Dermis microvascular lymphatic vessel endothelial cell (primary cell): ENCODE measurements at places on chromosomes 7 and 10. TPM values are rescaled to one million over a fixed set of nuclear protein-coding genes. Genes with fewer than 3 reads are reported as not detected.

The TFEC gene
- total RNA-seq: 0.89 and 0.90 TPM in 2 replicates

The ANKRD16 gene
- 4.5 and 5.7 TPM in 2 replicates for total RNA-seq

The TMEM139 gene
- total RNA-seq: not detected in 2 replicates

The CALY gene
- total RNA-seq: not detected in 2 replicates

The RHOBTB1 gene
- total RNA-seq: 31.3 and 38.4 TPM in 2 replicates

The AGBL3 gene
- 0.51 and 1.0 TPM in 2 replicates for total RNA-seq

The SGCE gene
- 59.6 and 85.8 TPM in 2 replicates for total RNA-seq

The SPDYE5 gene
- total RNA-seq: under 0.01 TPM in 1 of 2 replicates, not detected in the other

The GPRIN2 gene
- not detected in 2 replicates for total RNA-seq

- no peak for DNase-seq
Observed at GRCh38 chr10:95291365-95292039, 699 bp upstream of the PDLIM1 start.

- no peak for DNase-seq
Observed at GRCh38 chr10:63280386-63280785, 147.3 kb downstream of the NRBF2 start.

DNA sequence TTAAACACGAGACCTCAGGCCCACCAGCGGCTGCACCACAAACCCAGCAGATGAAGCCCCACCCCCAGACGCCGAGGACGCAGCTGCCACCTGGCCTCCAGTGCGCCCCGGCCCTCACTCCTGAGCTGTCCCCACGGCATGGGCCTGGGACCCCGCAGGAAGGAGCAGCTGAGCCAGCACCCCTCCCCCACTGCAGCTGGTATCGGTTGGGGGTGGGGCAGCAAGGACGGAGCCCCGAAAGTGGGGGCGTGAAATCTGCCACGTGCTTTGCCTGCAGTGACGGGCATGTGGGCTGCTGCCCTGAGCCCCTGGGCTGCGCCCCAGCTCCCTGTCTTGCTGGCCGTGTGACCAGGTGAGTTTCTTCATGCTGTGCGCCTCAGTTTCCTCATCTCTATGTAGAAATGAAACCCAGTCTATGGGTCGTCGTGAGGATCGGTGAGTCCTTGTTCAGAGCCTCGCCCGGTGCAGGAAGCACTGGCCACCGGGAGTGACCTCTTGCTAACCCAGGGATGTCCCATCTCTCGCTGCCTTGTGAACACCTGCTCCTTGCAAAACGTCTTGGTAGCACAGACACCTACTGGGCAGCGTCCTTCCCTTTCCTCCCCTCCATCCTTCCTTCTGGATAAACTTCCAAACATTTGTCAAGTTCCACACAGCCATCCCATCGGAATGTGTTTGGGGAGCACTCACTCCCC lies 32.0 kb downstream of the CFAP46 start:
- DNase-seq: no peak

GRCh38 chr7:113217314-113217713 lies 99.0 kb upstream of the SMIM30 start:
- DNase-seq: no peak

DNA sequence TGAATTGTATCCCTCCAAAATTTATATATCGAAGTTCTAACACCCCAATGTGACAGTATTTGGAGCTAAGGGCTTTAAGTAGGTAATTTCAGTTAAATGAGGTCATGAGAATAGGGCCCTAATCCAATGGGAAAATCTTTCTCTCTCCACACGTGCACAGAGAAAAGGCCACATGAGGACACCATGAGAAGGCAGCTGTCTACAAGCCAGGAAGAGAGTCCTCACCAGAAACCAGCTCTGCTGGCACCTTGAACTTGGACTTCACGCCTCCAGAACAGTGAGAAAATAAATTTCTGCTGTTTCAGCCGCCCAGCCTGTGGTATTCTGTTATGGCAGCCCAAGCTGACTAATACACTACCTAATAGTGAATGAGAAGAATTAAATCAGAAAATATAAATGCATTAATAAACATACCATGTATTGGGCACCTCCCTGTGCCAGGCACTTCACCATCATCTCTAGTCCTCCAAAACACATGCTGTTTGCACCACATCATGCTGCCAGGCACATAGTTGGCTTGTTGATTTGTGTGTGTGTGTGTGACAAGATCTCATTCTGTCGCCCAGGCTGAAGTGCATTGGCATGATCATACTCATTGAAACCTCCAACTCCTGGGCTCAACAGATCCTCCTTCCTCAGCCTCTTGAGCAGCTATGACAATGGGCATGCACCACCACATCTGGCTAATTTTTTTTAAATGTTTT lies 9.1 kb upstream of the TOMM7 start:
- no peak for DNase-seq

- DNase-seq: no peak
Observed at GRCh38 chr7:42587806-42588205, 324.1 kb downstream of the C7orf25 start.

DNA sequence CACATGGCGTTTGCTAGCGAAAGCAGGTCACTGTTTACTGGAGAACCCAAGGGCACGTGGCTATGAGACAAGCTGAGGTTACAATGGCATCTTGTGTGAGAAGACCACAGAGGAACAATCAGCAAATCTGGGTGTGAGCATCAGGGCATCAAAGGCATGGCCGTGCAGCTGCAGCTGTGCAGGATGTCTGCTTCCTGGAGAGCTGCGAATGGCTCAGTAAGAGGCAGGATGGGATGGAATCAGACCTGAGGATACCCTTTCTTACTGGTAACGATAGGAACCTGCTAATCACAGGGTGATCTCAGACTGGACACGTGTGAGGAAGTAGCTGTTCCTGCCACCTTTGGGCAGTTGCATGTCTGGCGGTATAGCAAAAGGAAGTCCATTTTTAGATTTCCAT lies 119.5 kb downstream of the RNF216 start:
- peak; percentile 98 for DNase-seq

DNA sequence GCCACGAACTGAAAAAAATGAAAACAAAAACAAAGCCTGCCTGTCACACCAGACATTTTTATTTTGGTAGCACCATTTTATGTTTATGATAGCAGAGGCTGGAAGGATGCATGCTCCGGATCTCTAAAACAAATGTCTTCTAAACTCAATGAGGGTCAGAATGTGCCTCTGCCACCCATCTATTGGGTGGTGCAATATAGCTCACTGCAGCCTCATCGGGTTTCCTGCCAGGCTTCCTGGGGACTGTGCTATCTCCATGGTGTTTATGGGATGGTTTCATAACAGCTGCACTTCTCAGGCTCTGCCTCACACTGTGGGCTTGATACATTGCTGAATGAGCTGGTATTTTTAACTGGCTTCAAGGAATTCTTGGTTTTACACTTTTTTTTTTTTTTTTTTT lies 94.4 kb downstream of the ITIH5 start:
- DNase-seq: no peak

DNA sequence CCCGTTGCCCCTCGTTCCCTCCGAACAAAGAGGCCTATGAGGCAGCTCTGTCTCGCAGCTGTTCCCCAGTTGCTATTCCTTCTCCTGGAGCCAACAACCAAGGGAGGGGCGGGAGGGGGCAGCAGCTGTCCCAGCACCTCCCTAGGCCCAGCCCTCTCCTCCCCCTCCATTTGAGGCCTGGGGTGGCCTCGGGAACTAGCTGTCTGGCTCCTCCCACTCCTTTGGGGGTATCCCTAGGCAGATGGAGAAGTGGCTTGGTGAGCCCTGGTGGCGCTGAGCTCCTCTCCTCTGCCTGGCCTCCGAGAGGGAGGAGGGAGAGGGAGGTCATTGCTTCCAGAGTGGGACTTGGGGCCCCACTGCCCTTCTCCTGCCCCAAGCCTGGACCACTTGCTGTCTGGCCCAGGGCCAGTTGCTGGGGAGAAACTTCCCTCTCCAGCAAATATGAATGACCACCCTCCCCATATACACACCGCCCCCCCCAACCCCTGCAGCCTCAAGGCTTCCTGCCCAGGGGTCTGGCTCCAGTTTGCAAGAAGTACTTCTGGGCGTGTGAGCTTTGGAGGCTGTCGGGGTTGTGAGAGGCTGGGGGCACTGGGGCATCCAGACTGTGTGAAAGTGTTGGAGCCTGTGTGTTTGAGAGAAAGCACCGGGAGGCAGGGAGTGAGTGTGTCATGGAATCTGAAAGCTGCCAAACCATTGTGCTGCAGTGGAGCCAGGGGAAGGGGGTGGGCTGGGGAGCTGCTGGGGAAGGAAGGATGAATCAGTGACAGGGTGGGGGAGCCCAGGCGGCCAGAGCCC lies 3.1 kb downstream of the FLNC start:
- peak; percentile 98 for DNase-seq

GRCh38 chr10:132178672-132179545 lies 7.8 kb upstream of the DPYSL4 start:
- no peak for DNase-seq

DNA sequence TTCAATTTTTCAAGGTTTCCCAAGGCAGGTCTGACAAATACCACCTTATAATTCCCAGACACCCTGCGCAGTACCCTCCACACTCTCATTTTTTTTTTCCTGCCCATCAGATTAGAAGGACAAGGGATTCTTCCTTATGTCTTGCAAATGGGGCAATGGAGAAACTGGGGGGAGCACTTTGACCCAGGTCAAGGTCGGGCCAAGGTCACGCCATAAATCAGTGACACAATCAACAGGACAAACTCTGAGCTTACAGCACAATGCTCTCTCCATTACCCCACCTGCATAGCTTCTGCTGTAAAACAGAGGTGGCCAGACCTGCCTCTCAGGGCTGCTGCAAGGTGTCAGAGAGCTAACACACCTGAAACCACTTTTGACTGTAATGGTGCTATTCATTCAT lies 254.4 kb upstream of the ZMIZ1 start:
- no peak for DNase-seq

- DNase-seq: no peak
Observed at GRCh38 chr7:99955247-99955646, 20.6 kb downstream of the AZGP1 start.

GRCh38 chr7:157505646-157506045 lies 168.8 kb downstream of the DNAJB6 start:
- no peak for DNase-seq

DNA sequence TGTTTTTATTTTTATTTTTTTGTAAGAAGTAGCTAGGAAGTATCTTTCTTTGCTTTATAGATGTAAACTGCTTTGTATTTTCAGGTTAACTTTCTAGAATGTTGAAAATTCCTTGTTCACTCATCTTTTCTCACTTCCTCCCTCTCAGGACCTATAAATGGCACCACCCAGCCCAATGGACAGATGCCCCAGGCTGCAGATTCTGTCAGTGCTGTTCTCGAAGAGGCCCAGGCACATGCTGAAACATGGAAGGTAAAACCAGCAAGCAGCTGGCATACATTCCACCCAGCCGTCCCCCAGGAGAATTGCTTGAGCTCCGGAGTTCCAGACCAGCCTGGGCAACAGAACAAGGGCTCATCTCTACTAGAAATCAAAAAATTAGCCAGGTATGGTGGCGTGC lies 47.1 kb upstream of the PDSS1 start:
- no peak for DNase-seq

DNA sequence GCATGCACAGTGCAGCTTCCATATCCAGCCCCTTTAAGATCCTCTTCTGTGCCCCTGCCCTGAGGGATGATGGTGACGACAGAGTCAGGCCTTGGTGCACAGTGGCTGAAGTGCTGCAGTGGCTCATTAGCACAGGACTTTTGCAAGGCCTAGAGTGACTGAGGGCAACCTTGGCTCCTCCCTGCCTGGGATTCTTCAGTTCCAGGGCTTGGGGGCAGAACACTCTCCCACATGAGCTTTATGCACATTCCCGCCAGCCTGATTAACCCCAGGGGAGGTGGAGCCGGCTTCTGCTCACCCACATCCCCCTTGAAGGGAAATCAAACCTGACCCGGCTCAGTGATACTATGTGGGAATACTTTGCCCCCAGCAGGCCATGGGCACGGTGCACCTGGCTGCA lies 253.4 kb downstream of the GALNT17 start:
- no peak for DNase-seq

DNA sequence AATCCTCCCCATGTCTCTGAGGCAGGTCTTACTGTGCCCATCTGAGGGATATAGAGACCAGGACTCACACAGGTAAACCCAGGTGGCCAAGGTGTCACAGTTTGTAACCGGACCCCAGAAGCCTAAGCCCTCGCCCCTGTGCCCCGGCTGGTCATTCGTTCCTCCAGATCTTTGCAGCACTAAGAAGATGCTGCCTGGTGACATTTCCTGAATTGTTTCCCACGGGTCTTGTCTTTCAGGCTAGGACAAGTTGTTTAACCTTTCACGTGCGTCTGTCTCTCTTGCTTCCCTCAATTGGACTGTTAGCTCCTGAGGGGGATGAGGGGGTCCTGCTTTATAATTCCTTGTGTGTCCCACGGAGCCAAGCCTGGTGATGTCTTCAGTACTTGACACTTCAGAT lies 158.0 kb downstream of the KCNMA1 start:
- DNase-seq: no peak

DNA sequence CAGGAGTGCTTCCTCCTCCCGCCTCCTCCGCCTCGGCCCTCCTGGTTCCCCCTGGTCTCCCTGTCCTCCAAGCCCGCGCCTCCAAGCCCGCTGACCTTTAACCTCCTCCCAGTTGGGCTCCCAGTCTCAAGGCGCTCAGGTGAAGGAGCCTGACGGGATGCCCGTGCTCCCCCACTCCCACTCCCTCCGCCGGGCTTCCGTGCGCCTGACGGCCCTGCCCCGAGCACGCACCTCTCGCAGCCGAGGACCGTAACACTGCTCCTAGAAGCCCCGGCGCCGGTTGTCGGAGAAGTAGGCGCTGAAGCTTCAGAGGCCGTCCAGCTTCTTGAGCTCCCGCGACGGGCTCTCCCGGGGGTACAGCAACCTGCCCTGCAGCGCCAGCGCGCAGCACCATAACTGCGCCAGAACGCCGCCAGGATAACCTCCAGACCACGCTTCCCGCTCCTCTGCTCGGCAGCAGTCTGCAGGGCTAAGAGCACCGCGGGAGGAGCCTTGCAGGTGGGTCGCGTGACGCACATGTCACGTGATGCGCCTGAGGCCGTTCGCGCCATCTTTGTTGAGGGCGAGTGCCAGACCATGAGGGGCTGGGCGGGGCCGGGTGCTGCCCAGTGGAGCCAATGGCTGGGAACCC lies 71.0 kb upstream of the ZNF479 start:
- no peak for DNase-seq

- no peak for DNase-seq
Observed at GRCh38 chr7:119963654-119964053, 309.3 kb upstream of the KCND2 start.

DNA sequence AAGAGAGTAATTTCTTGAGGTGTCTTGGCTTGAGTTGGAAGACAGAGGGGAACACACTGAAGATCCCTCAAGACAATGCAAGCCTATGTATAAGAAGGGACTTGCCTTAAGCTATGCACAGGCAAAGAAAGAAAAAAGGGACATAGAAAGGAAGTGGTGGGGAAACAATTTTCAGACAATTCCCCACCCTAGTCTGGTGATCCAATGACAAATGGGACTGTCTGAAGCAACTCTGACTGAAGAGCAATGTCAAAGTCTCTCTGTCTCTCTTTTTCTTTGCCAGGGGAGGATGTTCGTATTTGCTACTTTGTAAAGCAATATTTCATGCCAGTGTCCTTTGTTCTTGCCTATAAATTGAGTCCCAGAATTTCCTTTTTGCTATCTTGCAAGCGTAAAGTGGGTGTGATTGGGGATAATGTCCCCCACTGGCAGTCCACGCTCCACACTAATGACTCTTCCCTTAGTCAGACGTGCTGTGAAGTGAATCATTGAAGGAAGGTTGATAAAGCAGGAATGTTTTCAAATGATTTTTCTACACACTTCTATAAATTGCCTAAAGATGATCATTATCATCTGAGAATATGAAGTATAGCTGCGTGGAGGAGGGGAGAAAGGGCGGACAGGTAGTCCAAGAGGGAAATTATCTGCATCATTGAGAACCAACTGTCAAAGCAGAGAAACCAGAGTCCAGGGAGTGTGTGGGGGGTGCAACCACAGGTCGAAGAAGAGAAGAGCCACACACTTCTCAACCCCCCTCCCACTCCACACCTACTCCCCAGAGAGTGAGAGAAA lies 243.8 kb upstream of the ETV1 start:
- no peak for DNase-seq

- no peak for DNase-seq
Observed at GRCh38 chr7:45677311-45677900, 103.2 kb downstream of the ADCY1 start.
